Epithelial cell of umbilical artery (primary cell): ENCODE measurements at places on chromosomes 13 and 19. TPM values are rescaled to one million over a fixed set of nuclear protein-coding genes. Genes with fewer than 3 reads are reported as not detected.

Gene COQ8B
- 23.4 and 24.7 TPM in 2 replicates for total RNA-seq

Gene PPFIA3
- 4.9 and 5.3 TPM in 2 replicates for total RNA-seq

Gene TRPC4
- 0.30 and 0.32 TPM in 2 replicates for total RNA-seq

Gene NBEA
- total RNA-seq: 3.2 and 4.1 TPM in 2 replicates

Gene SHISA7
- not detected in 2 replicates for total RNA-seq

Gene CCDC124
- 46.1 and 54.0 TPM in 2 replicates for total RNA-seq

Gene YJEFN3
- total RNA-seq: under 0.01 and 1.2 TPM in 2 replicates

Gene ZNF773
- total RNA-seq: 7.5 and 8.1 TPM in 2 replicates

Gene ZNF667
- total RNA-seq: 1.6 and 1.8 TPM in 2 replicates

Gene ANKLE1
- total RNA-seq: 0.65 and 1.4 TPM in 2 replicates

Gene MBD3L2
- total RNA-seq: not detected in 2 replicates

Gene FXYD1
- total RNA-seq: not detected in 2 replicates

Gene CEACAM1
- total RNA-seq: 0.32 and 0.46 TPM in 2 replicates

Gene BORA
- 10.1 and 10.3 TPM in 2 replicates for total RNA-seq
